ENCODE measurements at places on chromosomes 2 and 18.

DNA sequence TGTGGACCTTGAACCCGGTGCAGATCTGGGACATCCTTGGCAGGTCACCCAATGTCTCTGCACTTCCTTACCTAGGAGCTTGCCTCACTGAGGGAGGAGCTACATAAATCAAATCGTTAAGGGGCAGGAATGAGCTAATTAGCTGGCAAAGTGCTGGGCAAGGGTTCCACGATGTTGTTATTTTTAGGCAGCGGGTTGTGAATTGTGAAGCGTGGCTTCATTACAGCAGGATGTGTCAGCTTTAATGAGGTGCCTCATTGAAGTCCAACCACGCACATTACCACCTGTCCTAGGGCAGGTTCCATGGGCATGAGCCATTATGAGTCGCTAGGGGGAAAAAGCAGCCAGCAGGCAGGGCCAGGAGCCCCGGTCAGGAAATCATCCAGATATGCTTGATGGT lies 127.0 kb upstream of the AGAP1 start:
- no peak for DNase-seq

- DNase-seq, result no peak
These were observed 35.0 kb downstream of the HNMT start for GRCh38 chr2:137999273-137999672.

DNA sequence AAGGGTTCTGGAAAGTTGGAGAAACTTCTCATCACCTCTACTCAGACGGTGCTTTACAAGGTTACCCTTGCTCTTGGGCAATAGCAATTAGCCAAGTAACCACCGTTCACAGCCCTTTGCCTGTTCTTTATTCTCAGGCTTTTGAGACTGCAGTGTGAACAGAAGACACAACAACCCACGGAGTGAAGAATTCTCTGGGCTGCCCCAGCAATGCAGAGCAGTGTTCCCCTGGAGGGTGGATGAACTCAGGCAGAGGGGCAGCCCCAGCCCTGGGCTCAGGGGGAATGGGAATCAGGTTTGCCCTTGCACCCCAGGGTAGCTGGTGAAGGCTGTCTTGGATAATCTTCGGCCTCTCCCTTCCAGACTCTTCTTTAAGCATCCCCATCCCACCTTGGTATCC lies 69.1 kb downstream of the MCFD2 start:
- no peak for DNase-seq

DNA sequence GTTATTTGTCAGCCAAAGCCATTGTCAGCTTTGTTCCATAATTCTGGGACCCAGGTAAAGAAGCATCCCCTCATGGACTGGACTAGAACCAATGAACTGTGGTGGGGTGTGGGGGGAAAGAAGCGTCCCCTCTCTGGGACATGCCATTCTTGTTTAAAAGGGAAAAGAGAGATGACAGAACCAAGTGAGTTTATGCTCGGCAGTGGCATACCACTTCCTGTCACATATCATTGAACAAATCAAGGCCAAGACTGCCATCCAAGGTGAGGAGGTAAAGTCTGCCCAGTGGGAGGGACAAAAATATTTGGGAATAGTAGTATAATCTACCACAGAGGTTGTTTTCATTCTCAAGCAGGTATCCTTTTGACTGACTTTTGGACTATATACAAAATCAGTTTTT lies 4.7 kb upstream of the GLS start:
- no peak for DNase-seq

DNA sequence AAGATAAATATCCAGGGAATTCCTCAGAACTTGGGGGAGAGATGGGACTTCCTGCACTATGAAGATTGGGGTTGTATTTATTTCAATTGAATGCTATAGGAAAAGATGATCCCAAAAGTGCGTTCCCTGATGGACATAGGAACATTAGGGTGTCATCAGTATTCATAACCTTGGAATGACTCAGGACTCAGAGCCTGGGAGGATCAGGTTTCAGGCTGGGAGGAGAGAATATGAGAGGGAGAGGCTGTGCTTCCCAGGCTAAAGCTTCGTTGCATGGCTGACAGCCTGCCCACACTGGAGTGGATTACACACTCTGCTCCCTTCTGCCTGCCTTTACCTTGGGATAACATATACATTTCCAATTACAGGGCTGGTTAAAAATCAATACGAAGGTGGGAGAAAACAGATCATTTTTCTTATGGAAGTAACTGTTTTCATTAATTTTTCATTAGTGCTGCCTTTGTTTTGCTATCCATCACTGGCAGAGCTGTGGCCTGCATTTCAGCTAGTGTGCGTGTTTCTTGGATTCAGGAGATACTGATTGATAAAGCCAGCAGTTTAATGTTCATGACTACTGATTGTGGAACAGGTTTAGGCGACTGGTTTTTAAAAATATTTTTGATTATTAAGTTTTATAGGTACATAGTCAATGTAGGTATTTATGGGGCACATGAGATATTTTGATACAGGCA lies 118.7 kb downstream of the KCTD1 start:
- DNase-seq, result no peak

GRCh38 chr2:210128961-210129360 lies 42.2 kb downstream of the KANSL1L start:
- no peak for DNase-seq

DNA sequence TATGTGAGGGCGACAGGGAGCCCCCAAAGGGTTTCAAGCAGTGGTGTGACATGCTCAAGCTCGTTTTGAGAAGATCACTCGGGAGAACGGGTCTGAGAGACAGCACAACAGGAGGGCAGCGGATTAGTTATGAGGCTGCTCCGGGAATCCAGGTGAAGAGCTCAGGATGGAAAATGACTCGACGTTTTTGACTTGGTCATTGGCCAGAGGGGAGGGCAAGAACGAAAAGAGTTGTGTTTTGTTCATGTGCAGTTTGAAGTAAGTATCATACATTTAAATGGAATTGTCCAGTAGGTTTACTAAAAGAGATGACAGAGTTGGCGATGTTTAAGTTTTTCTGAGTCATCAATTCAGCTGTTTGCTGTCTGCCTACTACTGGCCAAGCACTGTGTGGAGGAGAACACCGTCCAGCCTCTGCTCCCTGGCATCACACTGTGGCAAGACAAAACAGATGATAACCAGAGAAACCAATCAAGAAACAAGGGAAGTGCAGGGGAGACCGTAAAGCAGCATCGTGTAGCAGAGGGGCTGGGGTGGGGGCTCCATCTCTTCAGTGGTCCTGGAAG lies 25.3 kb upstream of the ANXA4 start:
- DNase-seq, result no peak

- DNase-seq, result no peak
These were observed 83.5 kb downstream of the HRH4 start for GRCh38 chr18:24543795-24544498.

DNA sequence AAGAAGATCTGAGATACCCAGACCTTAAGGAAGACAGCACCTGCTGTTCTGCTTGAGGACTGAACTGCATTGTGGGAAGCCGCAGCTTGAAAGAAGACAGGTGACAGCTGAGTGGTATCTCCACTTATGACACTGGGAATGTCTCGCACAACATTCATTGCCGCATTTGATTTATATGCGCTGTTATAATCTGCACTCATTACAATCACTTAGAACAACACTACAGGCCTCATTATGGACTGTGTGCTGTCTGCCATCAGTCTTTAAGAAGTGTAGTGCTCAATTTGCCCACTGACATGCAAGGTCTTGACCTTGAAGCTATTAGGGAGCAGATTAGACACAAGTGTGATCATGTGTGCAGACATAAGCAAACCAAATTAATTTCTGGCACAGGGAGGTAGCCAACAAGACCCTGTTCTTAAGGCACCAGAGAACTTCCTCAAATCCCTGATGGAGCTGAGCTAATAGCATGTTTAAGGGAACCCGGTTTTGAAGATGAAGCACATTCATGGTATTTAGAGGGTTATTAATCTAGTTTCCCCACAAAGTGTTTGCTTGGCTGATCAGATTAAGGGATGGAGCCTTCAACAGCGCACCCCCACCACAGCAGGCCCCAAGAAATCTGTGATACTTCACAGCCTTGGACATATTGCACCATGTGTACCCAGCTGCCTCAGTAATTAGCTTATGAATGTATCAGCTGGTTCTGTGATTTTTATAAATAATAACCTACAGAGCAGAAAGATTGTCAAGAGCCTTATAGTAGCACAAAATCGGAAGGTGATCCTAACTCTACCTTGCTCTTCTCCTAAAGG lies 146.8 kb downstream of the SATB2 start:
- no peak for DNase-seq

- no peak for DNase-seq
These were observed 39.4 kb upstream of the GPC1 start for GRCh38 chr2:240395896-240396622.

DNA sequence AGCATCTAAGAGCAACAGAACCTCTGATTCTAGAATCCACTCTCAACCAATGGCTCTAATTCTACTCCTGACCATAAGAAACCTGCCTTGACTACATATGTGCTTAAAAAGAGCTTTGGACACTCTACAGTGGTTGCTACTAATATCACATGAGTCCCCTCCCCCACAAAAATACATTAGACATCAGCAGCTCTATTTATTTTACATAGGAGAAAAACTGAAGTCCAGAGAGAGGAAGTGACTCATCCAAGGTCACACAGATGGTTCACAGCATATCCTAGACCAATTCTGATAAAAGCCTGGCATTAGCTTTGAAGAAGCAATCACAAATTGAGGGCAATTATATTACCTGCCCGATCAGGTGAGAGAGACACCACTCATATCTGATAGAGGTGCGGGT lies 49.8 kb downstream of the ALK start:
- no peak for DNase-seq

DNA sequence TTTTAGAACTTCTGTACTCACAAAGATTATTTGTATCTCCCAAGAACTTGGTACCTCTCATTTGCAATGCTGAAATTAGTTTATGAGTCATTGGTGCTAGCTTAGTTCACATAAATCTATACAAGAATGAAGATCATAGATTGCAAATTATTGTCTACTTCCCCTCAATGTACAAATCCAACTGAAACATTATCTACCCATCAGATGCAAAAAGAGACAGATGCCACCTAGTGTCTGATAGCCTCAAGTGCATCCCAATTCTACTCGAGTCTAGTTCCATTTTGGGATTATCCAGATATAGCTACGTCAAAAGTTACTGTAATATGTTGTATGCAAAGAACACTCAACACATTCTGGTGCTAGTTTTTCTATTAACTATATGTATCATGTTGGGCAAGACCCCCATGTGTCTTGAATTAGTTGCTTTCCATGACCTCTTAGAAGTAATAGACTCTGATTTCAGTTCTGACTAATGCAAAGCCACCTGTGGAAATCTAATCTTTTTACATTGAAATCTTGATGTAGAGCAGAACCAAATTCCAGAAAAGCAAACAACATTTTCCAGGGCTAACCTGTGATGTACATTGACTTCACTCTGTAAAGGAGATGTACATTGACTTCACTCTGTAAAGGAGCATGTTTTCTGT lies 210.0 kb downstream of the RBM43 start:
- DNase-seq, result peak; percentile 6

- DNase-seq, result no peak
These were observed 150.7 kb downstream of the THADA start for GRCh38 chr2:43444989-43445645.

DNA sequence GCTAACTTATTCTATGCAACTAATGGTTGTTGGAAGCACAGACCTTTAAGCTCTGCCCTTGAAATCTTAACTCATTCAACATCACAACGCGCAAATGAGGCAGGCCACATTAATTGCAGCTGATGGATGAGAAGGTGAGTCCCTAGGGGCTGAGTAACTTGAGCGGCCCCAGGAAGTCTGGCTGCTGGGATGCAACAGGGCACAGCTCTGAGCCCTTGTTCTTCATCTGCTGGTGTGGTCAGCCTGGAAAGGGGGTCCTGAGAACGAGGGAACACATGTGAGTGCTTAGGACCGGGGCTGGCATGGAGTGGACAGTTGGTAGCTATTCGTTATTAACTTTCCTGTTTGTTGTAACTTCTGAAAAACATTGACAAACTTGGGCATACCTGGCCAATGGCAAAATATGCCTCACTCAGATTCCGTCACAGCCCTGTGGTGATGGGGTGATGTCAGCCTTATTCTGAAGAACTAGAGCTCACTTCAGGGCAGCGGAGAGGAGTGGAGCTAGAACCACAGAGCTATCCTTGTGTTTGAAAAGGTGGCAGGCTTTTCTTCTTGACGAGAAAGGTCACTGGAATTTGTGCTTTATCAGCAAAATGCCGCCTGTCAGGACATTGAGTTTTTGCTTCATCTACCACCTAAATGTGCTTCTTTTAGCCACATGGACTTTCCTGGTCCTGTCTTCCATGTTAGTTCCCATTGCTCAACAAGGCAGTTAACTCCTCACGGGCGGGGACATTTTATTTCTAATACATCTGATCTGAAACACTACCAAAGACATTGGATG lies 145.9 kb upstream of the FHL2 start:
- DNase-seq, result no peak

- no peak for DNase-seq
These were observed 23.7 kb downstream of the FAM178B start for GRCh38 chr2:96962567-96963203.

- DNase-seq, result peak; percentile 51
These were observed 155.2 kb downstream of the SH3BP4 start for GRCh38 chr2:235106874-235107639.

DNA sequence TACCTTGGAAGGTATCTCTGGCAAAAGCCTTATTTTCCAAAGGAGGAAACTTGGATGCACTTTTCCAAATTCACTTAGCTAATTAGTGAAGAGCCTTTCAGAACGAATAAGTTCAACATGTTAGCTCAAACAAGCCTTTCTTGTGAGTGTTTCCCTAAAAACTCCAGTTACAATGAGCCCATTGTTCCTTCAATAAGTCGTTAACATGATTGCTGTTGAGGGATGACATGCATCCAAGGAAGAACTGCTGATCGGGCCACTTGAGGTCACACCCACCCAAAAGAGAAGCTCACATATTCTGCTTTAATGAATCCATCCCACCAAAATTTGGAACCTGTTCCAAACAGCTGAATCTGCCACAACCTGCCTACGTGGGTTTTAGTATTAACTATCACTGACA lies 48.1 kb upstream of the SLC35G4 start:
- DNase-seq, result no peak

GRCh38 chr18:58221060-58221725 lies 177.2 kb downstream of the NEDD4L start:
- no peak for DNase-seq

- DNase-seq, result no peak
These were observed 439 bp upstream of the PLEKHH2 start for GRCh38 chr2:43636621-43637020.

- DNase-seq, result peak; percentile 47
These were observed 265.5 kb downstream of the CYRIA start for GRCh38 chr2:16400127-16400623.

- DNase-seq, result no peak
These were observed 1.2 kb upstream of the MZT2A start for GRCh38 chr2:131493199-131493968.

DNA sequence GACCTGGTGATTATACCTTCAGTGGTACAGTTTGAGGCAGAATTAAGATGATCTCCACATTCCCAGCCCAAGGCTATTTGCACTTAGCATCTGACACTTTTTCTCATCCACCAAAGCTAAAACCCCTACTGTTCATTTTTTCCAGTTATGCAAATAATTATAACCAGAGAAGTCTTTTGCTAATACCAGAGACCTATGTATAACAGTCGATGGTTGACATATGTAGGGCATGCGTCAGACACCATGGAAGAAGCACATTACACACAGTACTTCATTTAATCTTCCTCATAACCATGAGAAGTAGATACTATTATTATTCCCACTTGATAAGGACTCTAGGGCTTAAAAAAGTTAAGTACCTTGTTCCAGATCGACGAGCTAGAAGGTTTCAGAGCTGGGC lies 36.5 kb downstream of the AP1S3 start:
- DNase-seq, result no peak
